AG20443 (cell line): ENCODE measurements at places on chromosomes 6 and 20.

DNA sequence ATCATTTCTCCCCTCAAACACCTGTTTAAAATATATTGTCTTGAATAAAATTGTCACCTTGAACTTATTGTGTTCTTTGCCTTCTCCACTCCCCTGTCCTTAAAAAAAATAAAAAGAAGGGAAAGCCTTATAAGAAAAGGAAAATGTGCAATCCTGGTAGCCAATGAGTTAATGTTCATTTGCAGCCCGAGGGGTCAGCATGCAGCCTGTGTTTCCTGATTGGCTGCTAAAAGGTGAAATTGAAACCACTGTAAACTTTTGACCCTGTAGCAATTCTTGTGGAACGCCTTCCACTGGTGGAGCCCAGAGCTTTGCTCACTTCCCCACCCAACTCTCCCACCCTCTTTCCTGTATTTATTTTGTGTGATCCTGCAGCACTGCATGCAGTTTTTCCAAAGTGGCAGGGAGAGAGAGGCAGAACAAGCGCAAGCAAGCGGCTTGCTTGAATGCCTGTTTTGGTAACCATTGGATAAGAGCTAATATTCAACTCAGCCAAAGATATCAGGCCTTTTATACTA, 74.9 kb downstream of the NCOA3 start:
- peak; percentile 78 for DNase-seq

- DNase-seq, result no peak
These were observed 10.1 kb downstream of the JARID2 start for GRCh38 chr6:15255909-15256395.

GRCh38 chr6:16873698-16874097, 112.4 kb upstream of the ATXN1 start:
- no peak for DNase-seq

DNA sequence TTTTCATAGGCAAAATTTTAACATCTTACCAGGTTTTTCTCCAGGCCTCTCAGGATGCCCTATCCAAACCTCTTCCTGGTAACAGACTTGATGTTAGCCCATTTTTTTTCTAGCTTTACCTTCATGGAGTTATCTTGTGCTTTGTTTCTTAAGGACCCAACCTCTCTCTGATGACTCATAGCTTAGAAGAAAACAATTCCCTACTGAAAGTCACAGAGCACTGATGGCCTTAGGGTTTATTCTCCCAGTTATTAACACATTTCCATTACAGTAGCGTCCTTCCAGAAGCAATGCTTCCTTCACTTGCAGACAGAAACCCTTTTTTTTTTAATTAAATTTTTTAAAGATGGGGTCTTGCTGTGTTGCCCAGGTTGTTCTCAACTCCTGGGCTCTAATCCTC, 79.4 kb downstream of the IYD start:
- no peak for DNase-seq

DNA sequence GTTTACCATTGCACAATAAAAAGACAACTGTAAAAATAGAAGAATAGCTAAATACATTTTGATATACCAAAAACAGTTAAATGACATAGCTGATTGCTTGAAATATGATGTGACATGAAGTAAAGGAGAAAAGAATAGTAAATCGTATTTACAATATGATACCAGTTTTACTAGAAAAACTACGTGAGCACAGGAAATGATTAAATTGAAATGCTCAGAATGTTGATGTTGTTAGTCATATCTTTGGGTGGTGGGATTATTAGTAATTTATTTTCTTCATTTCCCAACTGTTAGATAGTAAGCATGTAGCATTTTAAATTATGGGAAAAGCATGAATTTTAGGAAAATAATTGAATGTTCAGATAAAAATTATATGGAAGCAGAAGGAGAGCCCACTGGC, 268.3 kb upstream of the TAB2 start:
- DNase-seq, result no peak

GRCh38 chr6:54050750-54051149, 60.5 kb upstream of the MLIP start:
- DNase-seq, result no peak

DNA sequence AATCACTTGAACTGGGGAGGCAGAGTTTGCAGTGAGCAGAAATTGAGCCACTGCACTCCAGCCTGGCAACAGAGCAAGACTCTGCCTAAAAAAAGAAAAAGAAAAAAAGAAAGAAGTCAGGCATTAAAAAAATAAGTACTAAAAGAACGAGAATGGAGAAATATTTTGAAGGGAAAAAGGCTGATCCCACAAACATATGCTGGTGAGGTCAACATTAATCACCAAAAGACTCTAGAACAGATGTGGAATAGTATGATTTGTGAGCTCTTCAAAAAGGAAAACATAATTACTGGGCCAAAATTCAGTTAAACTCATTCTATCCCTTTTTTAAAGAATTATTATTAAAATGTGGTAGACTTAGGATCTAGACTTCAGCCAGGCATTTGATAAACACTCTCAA, 61.2 kb upstream of the NRSN1 start:
- DNase-seq, result no peak

DNA sequence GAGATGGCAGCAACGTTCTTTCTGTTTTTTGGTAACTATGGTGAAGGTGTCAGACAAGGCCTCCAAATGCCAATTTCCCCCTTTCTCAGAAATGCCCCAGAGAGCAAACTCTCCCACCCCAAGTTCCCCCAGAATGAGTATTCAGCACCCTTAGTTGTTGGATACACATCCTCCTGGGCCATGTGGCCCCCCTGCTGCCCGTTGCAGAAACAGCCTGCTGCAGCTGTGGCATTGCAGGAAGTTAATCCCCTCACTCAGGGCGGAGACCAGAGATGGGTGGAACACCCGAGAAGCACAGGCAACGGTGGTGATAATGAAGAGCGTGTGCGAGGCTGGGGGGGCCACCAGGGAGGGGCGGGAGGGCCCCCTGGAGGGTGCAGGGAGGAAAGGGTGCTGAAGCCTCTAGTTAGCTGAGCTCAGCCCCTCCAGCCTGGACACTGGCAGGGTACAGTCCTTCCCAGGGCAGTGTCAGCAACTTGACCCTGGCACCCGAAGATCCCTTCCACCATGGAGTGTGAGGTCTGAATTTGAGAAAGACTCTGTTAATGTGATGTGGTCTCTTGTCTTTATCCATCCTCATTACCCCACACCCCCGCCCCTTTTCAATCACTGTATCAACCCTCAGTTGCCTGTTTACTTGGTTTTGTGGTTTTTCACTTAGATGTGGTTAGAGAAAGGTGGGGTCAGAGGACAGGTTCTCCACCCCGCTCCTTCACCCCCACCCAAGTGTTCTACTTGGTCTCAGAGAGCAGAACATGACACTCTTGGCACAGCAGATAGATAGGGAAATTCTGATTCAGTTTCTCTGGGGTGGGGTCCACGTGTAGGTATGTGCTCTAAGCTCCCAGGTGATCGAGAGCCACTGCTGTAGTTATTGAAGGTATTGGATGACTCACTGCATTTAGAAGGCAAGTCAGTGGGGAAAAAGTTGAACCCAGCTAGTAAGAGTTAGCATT, 208.8 kb upstream of the SUPT3H start:
- no peak for DNase-seq

DNA sequence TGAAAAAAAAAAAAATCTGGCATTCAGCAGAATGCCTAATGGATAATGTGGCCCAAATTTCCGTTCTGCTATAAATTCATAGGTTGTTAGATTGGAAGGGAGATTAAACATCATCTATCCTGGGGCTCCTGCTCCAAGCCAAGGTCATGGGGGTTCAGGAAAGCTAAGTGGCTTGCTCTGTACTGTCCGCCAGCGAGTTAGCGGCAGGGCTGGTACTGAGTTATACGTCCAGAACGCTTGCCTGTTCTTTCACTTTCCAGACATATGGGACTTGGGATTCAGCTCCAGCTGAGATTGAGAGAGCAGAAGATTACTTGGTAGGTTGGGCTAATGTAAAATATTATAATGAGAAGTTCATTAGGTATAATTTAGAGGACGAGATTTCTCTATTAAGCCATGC, 858 bp downstream of the RWDD1 start:
- DNase-seq, result peak; percentile 47

GRCh38 chr6:113495521-113495920, 361.6 kb upstream of the MARCKS start:
- DNase-seq, result peak; percentile 45

DNA sequence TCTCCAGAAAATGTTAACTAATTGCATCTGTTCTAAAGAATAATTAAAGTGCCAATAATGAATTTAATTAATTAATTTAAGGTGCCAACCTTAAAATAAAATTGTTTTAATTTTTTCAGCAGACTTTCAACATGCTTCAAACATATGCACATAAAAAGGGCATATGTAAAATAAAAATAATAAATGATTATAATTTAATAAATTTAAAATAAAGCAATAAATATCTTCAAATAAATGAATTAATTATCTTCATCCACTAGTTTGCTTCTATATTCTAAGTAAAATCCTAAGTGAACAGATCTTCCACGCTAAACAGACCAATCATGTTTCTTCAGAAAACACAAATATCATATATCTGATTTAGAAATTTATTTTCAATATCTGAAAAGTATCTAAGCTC, 119.2 kb downstream of the HIVEP2 start:
- DNase-seq, result no peak

- no peak for DNase-seq
These were observed 55.6 kb downstream of the UTRN start for GRCh38 chr6:144340541-144341371.

GRCh38 chr20:55488593-55488992, 516.7 kb downstream of the CBLN4 start:
- no peak for DNase-seq

- DNase-seq, result no peak
These were observed 748.6 kb upstream of the HS3ST5 start for GRCh38 chr6:115091461-115091860.

DNA sequence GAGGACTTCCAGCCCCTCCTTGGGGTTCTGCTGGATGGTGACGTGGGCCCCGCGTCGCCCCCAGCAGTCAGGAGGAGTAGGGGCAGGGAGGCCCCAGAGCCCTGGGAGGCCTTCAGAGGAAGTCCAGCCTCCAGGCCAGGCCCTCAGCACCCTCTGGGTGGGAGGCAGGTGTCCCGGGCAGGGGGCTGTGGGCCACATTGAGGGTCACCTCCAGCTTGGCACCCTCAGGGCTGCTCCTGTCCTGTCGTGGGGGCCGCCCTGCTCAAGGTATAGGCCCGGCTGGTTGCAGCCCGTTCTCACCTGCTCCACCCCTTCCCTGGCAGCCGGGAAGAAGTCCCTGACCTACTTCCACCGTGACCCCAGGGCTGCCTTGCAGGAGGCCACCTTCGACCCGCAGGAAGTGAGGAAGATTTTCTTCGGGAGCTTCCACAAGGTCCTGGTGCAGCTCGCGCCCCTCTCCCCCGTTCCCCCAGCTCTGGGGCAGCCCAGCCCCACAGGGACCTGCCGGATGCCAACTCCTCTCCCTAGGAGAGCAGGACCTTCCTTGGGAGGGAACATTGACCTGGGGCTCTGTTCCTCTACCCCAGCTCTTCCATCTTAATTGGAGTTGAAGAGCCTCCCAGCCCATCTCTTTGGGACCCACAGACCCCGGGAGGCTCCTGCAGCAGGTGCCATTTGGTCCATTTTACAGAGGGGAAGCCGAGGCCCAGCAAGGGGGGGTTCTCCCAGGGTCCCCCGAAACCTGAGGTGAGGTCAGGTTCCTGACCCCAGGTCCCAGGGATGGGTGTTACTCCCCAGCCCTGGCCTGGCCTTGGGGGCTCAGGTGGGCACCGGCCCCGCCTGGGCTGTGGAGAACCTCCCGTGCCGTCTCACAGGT, 26.4 kb downstream of the COL20A1 start:
- no peak for DNase-seq

DNA sequence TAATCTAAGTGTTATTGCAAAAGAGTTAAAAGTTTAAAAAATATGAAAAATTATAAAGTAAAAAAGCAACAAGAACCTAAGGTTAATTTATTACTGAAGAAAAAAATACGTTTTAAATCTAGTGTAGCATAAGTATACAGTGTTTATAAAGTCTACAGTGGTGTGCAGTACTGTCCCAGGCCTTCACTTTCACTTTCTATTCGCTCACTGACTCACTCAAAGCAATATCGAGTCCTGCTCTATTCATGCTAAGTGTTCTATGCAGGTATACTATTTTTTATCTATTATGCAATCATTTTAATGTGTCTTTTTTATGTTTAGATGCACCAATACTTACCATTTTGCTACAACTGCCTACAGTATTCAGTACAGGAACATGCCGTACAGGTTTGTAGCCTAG, 113.0 kb downstream of the MANEA start:
- DNase-seq, result no peak

DNA sequence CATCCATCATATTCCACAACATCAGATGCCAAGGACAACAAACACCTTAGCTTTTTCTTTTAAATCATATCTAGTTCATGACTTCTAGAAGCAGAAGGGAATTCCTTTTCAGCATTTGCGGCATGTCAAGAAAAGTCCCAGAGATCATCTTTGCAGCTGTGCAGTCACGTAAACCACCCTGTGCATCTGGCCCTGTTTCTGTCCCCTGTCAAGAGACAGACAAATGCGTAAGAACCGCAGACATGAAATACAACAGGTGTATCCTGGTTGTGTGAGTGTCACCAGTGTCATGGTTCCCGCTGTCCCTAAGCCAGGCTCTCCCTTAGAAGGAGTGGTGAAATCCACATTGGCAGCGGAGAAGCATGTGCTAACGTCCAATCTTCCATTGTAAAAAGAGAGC, 28.1 kb downstream of the LY86 start:
- no peak for DNase-seq

DNA sequence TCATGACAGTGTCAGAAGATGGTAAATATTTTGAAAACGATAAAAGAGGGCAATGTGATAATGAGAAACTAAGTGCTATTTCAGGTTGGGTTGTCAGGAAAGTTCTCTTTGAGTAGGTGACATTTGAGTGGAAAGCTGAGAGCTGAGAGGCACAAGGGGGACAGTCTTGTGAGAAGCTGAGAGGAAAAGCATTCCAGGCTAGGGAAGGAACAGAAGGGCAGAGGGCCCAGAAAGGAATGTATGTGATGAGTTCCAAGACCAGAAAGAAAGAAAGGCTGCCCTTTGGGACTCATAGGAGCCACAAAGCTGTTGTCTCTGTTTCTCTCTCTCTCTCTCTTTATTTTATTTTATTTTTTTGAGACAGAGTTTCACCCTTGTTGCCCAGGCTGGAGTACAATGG, 7.6 kb upstream of the RNF182 start:
- DNase-seq, result no peak

DNA sequence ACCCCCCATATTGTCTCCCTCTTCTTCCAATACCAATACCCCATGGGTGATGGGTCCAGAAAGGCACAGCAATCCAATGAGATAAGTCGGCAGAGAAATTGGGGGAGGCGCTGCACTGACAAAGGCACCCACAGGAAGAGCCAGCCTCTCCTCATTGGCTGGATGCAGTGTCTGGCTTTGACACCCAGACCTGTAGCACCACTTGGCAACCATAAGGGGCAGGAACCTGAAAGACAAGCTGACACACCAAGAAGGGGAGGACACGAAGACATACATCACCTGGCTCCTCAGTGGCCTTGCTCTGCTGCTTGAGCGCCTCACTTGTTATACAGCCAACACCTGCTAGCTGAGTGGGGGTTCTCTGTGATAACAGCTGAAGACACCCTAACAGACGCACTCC, 19.4 kb upstream of the SLC4A11 start:
- DNase-seq, result no peak

GRCh38 chr6:118743746-118744145, 92.4 kb upstream of the CEP85L start:
- no peak for DNase-seq

GRCh38 chr6:89952686-89953085, 58.4 kb downstream of the GJA10 start:
- DNase-seq, result no peak

- no peak for DNase-seq
These were observed 18.4 kb downstream of the TP53RK start for GRCh38 chr20:46670585-46671584.
